Activated B cell treated with CpG ODN at 0.5 μM for 24 hours (primary cell): ENCODE measurements at places on chromosomes 13 and 19.

DNA sequence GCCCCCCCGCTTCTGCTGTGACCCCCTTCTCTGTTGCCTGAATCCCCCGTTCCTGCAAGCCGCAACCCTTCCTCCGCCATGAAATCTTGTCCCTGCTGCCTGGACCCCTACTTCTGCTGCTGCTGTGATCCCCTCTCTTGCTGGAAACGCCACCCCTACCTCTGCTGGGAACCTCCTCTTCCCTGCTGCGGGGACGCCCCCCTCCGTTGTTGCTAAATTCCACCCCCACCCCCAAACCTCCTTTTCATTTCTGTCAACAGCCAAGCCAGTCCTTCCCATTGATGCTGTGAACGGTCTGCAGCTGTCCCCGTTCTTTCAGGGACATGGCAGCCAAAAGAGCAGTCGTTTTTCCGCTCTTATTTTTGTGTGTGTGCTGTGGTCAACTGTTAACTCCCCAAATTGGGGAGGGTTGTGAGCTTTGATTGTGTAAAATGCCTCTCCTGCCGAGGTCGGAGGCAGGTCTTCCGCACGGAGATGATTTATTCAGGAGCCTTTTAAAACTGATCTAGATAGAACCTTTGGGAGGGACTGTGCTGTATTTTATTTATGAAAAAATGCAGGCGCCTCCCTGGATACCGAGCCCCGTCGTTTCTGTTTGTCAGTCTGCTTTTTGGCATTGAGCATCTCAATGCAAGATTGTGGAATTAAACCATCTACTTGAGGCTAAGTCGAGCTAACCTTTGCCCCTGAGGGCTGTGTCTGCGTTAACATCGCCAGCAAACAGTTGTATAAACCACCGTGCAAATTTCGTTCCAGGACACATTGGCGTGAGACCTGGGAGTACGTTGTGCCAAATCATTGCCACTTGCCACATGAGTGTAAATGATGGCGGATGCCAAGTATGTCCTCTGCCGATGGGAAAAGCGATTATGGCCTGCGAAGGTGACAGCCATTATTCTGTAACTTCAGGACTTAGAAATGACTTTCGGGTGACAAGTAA, 27.9 kb upstream of the NDUFS7 start:
- DNase-seq = no peak

DNA sequence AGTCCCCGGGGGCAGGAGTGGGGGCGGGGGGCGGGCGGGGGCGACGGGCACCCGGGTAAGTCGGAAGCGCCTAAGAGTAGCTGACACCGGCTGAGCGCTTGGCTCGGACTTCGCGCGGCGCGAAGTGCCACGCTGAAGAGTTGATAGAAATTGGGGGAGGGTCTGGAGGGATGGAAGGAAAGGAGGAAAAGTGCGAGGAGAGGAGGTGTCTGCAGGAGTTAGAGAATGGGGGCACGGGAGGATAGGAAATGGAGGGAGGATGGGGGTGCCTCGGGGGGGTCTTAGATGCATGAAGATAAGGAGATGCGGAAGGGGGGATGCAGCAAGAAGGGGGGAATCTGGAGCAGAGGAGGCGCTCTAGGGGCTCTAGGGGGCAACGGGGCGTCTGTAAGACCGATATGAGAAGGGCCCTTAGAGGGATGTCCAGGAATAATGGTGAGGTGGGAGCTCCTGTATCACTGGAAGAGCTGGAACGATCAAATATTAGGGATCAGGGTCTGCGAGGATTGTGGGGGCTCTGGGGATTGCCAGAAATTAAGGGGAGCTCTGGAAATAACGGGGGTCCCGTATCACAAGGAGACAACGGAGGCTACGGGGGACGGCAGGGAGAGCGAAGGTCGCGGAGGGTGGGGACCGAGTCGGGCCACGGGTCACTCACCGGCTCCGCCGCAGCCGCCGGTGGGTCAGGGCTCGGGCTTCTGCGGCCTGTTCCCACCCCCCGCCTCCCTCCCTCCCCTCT, at the start of gene MYPOP:
Gene MYPOP (minus strand): TSS at position 702 of the 739 bp plus-strand sequence. CDS start 840 bp downstream, outside the sequence.
- peak; percentile 23 for DNase-seq

DNA sequence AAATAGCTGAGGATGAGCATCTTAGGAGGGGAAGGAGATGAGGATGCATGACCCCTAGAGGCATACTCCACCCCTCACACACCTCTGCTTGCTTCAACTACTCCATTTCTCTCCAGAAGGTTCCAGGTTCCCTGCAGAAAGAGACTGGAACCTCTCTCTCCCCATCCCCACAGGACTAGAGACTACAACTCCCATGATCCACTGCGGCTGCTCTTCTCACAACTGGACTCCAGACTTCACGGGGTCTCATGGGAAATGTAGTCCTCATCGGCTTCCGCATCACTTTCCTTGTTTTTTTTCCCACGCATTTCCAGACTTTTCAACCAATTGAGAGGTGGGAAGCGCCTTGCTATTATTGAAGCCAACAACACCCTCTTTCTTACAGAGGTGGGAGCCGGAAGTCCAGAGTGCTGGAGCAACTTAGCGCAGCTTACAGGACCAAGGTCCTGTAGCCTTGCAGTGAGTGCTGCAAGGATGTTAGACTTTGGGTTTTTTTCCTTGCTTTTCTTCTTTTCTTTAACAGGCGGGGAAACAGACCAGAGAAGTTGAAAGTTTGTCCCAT, 13.9 kb upstream of the CACNG6 start:
- DNase-seq = peak; percentile 27

DNA sequence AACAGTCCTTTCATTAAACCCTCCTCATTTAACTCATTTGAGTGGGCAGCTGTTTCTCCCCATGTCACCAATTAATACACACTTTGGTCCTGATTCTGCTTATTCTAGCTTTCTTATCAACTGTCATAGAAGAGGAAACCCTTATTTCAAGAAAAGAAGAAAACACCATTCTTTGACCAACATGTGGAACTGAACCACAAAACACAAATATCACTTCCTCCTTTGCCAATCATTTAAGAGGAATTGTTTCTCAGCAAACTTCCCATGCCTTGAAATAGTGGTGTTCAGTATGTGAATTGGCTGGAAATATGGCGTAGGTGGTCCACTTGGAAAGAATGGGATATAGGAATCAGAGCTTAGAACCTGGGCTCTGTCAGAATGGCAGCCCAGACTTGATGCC, 20.4 kb downstream of the MBD3L2B start:
- DNase-seq = no peak

- peak; percentile 31 for DNase-seq
Observed at GRCh38 chr19:38842439-38843174, 7.2 kb downstream of the HNRNPL start.

DNA sequence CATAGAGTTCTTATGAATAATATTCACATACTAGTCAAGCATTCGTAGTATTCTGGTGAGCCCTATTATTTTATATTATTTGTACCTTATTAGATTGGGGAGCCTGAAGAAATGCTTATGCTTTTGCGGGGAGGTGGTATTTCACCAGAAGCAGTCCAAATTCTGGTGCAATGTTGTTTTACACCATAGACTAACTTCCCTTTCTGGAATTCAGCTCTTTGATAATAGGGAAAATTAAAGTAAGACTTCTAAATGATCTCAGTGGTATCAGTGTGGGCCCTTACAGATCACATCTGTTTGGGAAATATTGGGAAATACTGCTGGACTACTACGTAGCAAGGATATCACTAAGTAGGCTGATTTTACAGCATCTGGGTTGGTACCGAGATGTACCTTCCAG, 34.2 kb downstream of the KCTD12 start:
- no peak for DNase-seq

DNA sequence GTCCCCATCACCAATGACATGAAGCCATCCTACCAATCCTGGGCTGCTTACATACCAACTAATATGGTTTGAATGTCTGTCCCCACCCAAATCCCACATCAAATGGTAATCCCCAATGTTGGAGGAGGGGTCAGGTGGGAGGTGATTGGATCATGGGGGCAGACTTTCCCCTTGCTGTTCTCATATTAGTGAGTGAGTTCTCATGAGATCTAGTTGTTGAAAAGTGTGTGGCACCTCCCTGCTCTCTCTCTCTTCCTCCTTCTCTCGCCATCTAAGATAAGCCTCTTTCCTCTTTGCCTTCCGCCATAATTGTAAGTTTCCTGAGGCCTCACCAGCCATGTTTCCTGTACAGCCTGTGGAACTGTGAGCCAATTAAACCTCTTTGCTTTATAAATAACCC, 53.6 kb upstream of the FAM124A start:
- no peak for DNase-seq

GRCh38 chr13:103386341-103386740, 320.1 kb upstream of the SLC10A2 start:
- DNase-seq = no peak

GRCh38 chr13:46587807-46588418, 34.9 kb downstream of the LRCH1 start:
- no peak for DNase-seq

DNA sequence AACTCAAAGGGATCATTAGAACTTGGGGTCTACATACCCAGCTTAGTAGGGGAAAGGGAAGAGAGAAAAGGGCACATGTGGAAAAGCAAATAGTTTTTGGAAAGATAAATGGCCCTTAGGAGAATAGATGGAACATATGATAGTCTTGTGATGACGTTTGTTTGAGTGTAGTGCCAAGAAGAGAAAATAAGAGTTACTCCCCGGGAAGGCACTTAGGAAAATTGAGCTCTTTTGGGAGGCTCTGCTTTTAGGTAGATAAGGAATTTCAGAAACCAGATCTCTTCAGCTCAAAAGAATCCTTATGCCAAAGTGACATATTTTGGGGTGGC, 44.8 kb upstream of the SERTM1 start:
- no peak for DNase-seq

DNA sequence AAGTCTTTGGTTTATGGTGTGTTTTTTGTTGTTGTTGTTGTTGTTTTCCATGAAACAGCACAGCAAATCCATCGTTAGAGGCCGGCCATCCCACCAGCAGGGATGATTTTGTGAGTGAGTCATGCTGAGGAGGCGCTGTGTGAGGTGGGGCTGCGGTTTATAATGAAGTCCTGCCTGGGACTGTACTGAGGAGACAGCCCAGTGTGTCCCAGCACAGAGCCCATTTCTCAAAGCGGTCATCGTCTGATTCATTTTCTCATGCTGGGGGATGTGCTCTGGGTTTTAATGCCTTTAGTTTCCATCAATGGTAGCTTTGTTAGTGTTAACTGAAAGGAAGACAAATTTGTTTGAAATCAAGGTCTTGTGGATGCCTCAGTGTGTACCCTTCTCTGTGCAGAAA, 129.3 kb upstream of the SERP2 start:
- no peak for DNase-seq

GRCh38 chr13:90427322-90428272, 919.9 kb upstream of the MIR17HG start:
- no peak for DNase-seq

DNA sequence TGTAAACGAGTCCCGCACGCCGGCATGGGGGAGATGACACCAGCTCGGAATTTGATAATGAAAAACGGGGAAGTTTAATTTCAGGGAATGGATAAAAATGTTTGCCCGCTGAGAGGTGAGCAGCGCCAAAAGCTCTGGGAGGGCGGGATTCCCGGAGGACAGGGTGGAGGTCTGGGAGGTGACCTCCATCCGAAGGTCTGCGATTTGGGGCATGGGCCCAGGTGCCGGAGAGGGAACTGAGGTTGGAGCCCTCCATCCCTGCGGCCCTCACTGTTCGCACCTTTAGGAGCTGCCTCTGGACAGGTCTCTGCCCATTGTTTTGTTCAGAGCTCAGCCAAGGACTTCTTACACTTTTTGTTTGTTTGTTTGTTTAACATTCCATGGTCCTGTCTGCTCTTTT, 129.8 kb downstream of the URI1 start:
- no peak for DNase-seq

GRCh38 chr13:100473501-100474044, 115.0 kb downstream of the GGACT start:
- DNase-seq = no peak

- DNase-seq = no peak
Observed at GRCh38 chr13:40464337-40465014, 202.0 kb downstream of the FOXO1 start.

DNA sequence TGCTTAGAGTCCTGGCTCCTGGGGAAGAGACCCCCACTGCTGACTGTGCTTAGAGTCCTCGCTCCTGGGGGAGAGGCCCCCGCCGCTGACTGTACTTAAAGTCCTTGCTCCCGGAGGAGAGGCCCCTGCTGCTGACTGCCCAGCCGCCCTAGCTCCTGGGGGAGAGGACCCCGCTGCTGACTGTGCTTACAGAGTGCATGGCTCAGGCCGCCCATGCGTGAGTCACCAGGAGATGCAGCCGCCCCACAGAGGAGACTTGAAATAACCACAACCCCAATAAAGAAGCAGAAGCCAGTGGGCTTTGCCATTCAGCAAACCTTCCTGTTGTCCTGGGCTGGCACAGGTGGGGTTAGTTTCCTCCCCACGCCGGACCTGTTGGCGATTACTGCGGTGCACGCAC, 79.2 kb upstream of the C13orf46 start:
- DNase-seq = no peak

- DNase-seq = no peak
Observed at GRCh38 chr13:42594481-42595252, 20.7 kb downstream of the TNFSF11 start.

GRCh38 chr19:5829567-5830310, 9.8 kb downstream of the FUT6 start:
- DNase-seq = no peak

DNA sequence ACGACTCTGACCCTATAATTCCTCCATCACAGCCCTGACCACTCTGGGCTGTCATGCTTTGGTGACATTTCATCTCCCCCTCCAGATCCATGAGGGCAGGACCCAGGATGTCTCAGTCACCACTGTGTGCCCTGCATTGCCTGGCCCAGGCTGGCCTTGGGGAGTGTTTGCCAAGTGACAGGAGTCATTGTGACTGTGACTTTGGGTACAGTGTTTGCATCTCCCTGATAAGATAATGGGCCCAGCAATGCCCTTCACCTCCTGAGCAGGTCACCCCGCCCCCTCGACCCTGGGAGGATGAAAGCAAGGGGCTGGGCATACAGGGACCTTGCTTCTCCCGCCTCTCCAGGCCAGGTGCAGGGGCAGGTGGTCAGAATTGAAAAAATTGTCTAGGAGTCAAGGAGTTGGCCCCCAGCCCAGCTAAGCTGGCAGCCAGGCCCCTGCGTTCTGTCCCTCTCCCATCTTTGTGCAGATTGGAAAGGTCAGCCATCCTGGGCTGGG, 5.9 kb upstream of the ATP4A start:
- DNase-seq = no peak

- no peak for DNase-seq
Observed at GRCh38 chr13:97224544-97225300, 2.6 kb downstream of the MBNL2 start.

DNA sequence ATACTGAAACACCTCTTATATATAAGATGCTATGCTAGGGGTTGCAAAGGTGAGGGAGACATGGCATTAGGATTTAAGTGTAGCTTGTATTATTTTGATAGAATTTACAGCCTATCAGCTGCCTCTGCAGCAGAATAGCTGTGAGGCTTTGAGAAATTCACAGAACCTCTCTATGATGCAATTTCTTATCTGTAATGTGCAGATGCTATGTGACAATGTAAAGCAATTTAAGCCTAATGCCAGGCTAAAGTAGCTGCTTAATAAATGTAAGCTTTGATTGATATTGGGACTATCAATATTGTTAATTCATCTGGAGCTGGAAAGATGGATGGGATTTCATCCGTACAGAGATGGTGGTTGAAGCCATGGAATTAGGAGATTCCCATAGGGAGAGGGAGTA, 1.6 kb downstream of the ADGRE3 start:
- DNase-seq = no peak

GRCh38 chr13:19053561-19053960, 128.1 kb downstream of the TUBA3C start:
- no peak for DNase-seq
